HFFc6 (cell line): ENCODE measurements at places on chromosomes 1 and 21. TPM values are rescaled to one million over a fixed set of nuclear protein-coding genes. Genes with fewer than 3 reads are reported as not detected.

The KCNA3 gene
- not detected in 3 replicates for total RNA-seq

The SLC30A1 gene
- total RNA-seq = 23.9 to 25.9 TPM (median 24.0 TPM) in 3 replicates

The FCAMR gene
- total RNA-seq = not detected in 3 replicates

The HHIPL2 gene
- total RNA-seq = not detected in 3 replicates

GRCh38 chr1:161238039-161238473, at the start of gene NR1I3:
Gene NR1I3 (minus strand): TSS chr1:161238203. CDS start chr1:161236565, 1,638 bp downstream.
- H3K27me3 ChIP-seq = peaks cover 24% of the 10 kb centered on the region
- no peak within 1 kb of the TSS for H3K27ac ChIP-seq
- DNase-seq = no peak
- peaks cover 17% of the 10 kb centered on the region for H3K4me1 ChIP-seq
- H3K36me3 ChIP-seq = no peaks in the 10 kb centered on the region

DNA sequence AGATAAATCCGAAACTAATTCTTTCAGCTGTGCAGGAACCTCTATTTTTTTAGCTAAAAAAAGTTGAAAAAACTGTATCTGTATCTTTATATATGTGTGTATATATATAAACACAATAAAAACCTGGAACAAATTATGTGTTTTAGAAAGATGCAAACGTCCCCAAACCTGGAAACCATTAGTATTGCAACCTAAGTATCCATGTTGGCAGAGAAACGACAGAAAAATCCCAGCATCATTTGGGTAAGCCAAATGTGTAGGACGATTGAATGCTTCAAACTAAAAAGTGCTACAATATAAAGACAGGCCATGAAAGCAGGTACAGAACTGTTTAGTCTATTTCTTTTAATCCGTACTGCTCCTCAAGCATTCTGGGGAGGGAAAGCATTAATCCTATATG, 87.9 kb downstream of the AHCTF1 start:
- no peak overlapping the region for H3K4me3 ChIP-seq
- H3K4me1 ChIP-seq = no peaks in the 10 kb centered on the region
- H3K36me3 ChIP-seq = peaks cover 24% of the 10 kb centered on the region
- no peaks in the 10 kb centered on the region for H3K27me3 ChIP-seq
- no peak for DNase-seq

- H3K4me1 ChIP-seq = no peaks in the 10 kb centered on the region
- no peak for DNase-seq
- no peak overlapping the region for H3K4me3 ChIP-seq
- no peaks in the 10 kb centered on the region; the same call in 1 of the 2 replicates for H3K27me3 ChIP-seq
- H3K27ac ChIP-seq = no peak overlapping the region
- no peaks in the 10 kb centered on the region for H3K36me3 ChIP-seq
Observed at GRCh38 chr1:81032973-81033425, 767.7 kb upstream of the ADGRL2 start.

GRCh38 chr1:75632350-75632949, 21.5 kb upstream of the SLC44A5 start:
- peak; percentile 41 for DNase-seq
- no peaks in the 10 kb centered on the region for H3K4me1 ChIP-seq

- H3K27ac ChIP-seq = no peak overlapping the region
- no peaks in the 10 kb centered on the region for H3K36me3 ChIP-seq
- no peak overlapping the region for H3K4me3 ChIP-seq
- peaks cover 6% of the 10 kb centered on the region for H3K27me3 ChIP-seq
- no peak for DNase-seq
Observed at GRCh38 chr1:98523256-98523655, 138.3 kb upstream of the SNX7 start.

DNA sequence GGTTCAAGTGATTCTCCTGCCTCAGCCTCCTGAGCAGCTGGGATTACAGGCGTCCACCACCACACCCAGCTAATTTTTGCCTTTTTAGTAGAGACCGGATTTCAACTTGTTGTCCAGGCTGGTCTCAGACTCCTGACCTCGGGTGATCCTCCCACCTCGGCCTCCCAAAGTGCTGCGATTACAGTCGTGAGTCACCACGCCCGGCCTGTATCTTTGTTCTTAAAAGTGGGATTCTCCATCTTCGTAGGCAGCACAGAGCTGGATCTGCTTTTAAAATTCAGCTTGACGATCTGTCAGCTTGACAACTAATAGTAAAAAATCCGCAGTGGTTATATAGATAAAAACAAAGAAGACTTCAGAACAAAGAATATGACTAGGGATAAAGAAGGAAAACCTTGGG, 2.8 kb upstream of the GNG4 start:
- H3K27me3 ChIP-seq = peaks cover 18% of the 10 kb centered on the region
- H3K27ac ChIP-seq = no peak overlapping the region
- peaks cover 4% of the 10 kb centered on the region for H3K36me3 ChIP-seq
- no peak overlapping the region for H3K4me3 ChIP-seq

DNA sequence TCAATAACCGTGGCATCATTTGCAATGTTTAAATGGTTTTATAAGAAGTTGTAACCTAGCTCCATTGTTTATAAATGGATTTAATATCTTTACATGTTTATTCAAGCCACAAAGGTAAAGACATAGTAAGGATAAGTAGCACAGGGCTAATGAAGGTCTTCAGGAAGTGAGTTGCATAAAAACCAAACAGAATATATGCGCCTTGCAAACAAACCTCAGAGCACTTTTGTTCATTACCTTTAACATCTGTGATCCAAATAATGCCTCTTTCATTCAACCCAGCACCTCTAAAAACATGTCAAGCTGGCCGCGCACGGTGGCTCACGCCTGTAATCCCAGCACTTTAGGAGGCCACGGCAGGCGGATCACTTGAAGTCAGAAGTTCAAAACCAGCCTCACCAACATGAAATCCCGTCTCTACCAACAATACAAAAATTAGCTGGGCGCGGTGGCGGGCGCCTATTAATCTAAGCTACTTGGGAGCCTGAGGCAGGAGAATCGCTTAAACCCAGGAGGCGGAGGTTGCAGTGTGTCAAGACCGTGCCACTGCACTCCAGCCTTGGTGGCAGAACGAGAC, 25.3 kb downstream of the BRINP3 start:
- no peak overlapping the region for H3K4me3 ChIP-seq
- DNase-seq = no peak
- no peaks in the 10 kb centered on the region for H3K4me1 ChIP-seq
- H3K36me3 ChIP-seq = no peaks in the 10 kb centered on the region; the same call in 1 of the 2 replicates
- H3K27me3 ChIP-seq = no peaks in the 10 kb centered on the region

GRCh38 chr21:45202889-45203288, 84.8 kb downstream of the POFUT2 start:
- H3K27ac ChIP-seq = no peak overlapping the region
- no peak for DNase-seq
- H3K36me3 ChIP-seq = no peaks in the 10 kb centered on the region
- H3K4me1 ChIP-seq = no peaks in the 10 kb centered on the region

- H3K4me1 ChIP-seq = peaks cover 14% of the 10 kb centered on the region
- H3K27ac ChIP-seq = no peak overlapping the region
- no peaks in the 10 kb centered on the region; the same call in 1 of the 2 replicates for H3K27me3 ChIP-seq
- peak; percentile 80 for DNase-seq
- peak overlapping the region; percentile 34; the same call in 1 of the 2 replicates for H3K4me3 ChIP-seq
Observed at GRCh38 chr1:35202048-35202719, 9.2 kb upstream of the SFPQ start.

GRCh38 chr1:229047840-229048620, 222.9 kb upstream of the RAB4A start:
- DNase-seq = no peak
- H3K4me3 ChIP-seq = no peak overlapping the region
- H3K27me3 ChIP-seq = peaks cover 2% of the 10 kb centered on the region; the same call in 1 of the 2 replicates
- H3K27ac ChIP-seq = no peak overlapping the region
- H3K36me3 ChIP-seq = peaks cover 3% of the 10 kb centered on the region; the same call in 1 of the 2 replicates
- no peaks in the 10 kb centered on the region for H3K4me1 ChIP-seq

DNA sequence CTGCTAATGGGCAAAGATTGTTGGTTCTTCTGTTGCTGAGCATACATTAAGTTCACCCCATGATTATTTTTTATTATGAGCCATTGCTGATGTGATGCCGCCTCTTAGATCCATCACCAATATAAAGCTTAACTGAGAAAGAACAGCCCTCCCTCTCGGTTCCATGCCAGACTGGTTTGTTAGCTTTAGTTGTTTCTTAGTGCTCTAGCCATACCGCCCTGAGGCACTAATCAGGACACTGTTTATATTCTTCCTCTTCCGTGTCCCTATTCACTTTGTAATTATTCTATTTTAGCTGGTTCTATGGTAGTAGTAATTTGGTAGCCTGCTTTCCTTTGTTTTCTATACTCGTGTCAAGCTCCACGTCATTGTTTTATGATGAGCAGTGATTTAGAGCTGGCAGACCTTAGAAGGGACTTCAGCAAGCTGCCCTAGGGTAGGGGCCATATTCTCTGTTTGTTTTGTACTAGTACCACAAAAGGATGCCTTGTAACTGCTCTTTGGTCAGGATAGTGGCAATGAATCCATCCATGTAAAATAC, 27.3 kb upstream of the PDPN start:
- no peaks in the 10 kb centered on the region for H3K27me3 ChIP-seq
- no peak overlapping the region for H3K27ac ChIP-seq
- no peak for DNase-seq
- no peaks in the 10 kb centered on the region for H3K36me3 ChIP-seq
- no peak overlapping the region for H3K4me3 ChIP-seq
- no peaks in the 10 kb centered on the region for H3K4me1 ChIP-seq

DNA sequence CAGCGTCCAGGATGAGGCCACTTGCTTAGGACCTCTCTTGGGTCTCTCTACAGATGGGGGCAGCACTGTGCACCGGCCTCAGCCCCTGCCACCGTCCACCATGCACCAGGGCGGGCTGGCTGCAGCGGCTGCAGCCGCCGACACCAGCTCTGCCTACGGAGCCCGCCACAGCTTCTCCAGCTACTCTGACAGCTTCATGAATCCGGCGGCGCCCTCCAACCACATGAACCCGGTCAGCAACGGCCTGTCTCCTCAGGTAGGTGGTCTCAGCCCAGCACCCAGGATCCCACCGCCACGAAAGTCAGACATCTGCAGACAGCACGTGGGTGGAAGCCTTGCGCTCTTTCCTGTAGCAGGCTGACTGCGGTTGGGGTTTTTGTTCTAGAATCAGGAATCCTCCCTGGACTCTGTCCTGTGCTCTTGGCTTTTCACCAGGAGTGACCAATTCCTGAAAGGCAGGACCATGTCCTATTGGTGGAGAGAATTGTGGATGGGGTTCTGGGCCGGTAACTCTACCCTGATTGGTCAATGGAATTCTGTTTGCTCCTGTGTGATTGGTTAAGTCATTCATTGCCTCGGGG, 72.5 kb downstream of the PAX7 start:
- DNase-seq = peak; percentile 21
- H3K36me3 ChIP-seq = no peaks in the 10 kb centered on the region
- H3K4me3 ChIP-seq = no peak overlapping the region
- H3K27me3 ChIP-seq = peaks cover 18% of the 10 kb centered on the region
